ENCODE measurements at places on chromosomes 12 and 14.

DNA sequence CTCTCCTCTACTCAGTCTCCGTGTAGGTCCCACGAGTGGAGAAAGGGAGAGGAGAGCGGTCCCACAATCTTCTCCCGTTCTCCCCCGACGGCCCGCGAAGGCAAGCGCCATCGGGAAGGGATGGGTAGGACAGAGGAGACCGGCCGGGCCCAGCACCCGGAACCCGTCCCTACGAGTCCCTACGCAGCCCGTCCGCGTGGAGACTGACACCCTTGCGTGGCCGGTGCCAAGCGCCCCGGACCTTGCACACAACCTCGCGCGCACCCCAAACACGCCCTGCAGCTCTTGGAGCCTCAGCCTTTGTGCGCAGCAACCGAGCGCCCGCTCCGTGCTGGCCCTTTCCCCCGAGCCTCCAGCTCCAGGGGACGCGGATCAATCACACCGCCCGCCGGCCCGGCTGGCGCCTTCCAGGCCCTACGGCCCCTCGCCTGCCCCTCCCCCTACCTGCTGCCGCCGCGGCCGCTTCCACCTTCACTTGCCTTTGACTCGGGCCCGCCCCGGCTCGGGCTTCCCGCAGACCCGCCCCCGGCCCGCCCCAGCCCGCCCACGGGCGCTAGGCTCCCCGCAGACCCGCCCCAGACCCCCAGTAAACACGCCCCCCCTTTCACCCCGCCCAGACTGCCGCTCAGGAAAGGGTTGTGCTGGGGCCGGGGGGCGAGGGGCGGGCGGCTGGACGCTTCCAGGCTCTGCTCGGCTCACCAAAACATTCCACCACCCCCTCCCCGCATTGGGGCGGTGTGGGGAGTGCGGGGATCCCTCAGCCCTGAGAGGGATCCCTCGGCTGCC lies at the start of gene NDRG2:
Gene NDRG2, minus strand, starts transcription at position 477 of the 786 bp plus-strand sequence. CDS start 1,746 bp downstream, outside the sequence.
- DNase-seq = no peak

GRCh38 chr14:95697764-95698163 lies 11.5 kb downstream of the TCL1B start:
- no peak for DNase-seq

DNA sequence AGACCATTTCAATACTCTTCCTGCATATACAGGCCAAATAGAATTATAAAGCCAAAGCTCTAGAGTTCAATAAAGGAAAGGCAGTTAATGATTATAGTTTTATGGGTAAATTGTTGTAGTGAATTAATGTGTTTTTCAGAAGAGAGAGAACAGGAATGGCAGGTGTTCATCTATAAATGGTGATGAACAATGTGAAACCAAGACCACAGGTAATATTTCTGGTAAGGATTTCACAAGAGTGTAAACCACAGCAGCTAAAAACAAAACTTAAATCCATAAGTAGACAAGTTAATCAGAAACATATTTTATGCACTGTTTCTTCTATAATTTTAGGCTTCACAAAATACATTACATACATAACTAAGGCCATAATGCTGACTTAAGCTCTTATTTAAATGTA lies 204.4 kb downstream of the SYT1 start:
- no peak for DNase-seq

GRCh38 chr14:24911324-24912109 lies 138.4 kb downstream of the STXBP6 start:
- DNase-seq = no peak

DNA sequence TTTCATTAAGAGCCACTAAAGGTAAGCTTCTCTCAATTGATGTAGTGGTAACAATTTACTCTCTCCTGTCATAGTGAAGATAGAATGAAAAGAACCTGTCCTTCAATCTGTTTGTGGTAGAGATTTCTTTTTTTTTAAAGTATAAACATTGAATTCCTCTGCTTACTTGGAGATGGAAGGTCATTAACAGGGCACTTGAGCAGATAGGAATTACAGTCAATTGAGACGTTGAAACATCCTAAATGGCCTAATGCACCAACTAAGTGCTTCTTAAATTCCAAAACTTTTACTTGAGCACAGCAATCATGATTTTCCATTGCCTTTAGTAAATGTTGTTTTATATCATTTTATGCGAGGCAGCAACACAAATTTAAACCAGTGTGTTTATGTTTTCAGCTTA lies 241.4 kb downstream of the FOXG1 start:
- DNase-seq = no peak

Measured in SHP77 treated with DMSO at 0.1 percent for 48 hours (cell line).